ENCODE measurements at places on chromosomes 6 and 20.
A peak's percentile ranks its signal among the peaks of the same experiment; 100 is the strongest.

DNA sequence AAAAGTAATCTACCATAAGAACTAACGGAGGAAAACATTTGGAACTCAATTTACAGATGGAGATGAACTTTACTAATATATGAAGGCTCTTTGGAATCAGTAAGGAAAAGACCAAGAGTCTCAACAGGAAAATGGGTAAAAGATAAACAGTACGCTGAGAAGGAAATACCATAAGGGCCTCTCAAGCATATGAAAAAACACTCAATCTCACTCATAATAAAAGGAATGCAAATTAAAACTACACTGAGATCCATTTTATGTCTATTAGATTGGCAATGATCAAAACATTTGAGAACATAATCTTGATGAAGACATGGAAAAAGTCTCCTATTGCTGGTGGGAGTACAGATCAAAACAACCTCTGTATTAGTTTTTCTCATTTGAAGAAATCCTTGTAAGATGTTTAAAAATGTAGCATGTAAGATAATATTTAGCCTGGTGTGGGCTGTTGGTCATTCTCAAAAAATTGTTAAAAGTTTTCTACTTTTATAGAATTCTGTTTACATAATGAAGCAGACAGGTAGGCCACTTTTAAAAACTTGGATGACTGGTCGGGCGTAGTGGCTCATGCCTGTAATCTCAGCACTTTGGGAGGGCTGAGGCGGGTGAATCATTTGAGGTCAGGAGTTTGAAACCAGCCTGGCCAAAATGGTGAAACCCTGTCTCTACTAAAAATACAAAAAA, 14.5 kb downstream of the REV3L start:
- no peak for DNase-seq

DNA sequence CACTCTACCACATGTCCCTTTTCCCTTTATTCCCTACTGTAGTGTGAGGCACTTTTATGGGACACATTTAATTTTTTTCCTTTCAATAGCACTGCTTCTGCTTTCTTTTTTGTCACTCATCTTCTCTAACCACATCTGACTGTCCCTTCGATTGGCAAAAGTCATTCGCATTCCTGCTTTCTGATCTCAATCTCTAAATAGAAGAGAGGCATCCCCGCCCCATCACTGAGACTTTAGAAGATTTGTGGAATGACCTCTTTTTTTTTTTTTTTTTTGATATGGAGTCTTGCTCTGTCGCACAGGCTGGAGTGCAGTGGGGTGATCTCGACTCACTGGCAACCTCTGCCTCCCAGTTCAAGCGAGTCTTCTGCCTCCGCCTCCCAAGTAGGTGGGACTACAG, 9.1 kb downstream of the ZNF292 start:
- no peak for DNase-seq

GRCh38 chr20:62832212-62832922, 15.5 kb downstream of the COL9A3 start:
- DNase-seq, result peak; percentile 91

GRCh38 chr6:50966532-50966931, 147.9 kb downstream of the TFAP2B start:
- DNase-seq, result no peak

DNA sequence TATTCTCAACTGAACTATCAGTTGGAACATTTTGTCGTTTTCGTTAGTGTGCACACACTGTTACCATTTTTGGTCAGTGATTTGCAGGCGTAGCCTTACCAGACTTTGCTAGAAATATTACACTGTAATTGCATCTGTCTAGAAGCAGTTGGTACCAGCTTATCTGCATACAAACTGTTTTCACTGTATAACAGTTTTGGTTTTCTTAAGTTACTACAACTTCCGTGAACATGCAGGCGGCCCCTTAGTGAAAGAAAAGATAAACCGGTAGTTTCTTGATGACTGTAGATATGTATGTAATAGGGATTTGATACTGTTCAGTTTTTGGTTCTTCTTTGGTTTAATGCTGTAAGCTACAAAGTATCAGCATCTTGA, 1.3 kb downstream of the DSTN start:
- no peak for DNase-seq

- no peak for DNase-seq
These were observed 56.9 kb downstream of the PHACTR2 start for GRCh38 chr6:143734641-143735063.

GRCh38 chr20:33645072-33645358, 17.1 kb upstream of the C20orf144 start:
- DNase-seq, result no peak

DNA sequence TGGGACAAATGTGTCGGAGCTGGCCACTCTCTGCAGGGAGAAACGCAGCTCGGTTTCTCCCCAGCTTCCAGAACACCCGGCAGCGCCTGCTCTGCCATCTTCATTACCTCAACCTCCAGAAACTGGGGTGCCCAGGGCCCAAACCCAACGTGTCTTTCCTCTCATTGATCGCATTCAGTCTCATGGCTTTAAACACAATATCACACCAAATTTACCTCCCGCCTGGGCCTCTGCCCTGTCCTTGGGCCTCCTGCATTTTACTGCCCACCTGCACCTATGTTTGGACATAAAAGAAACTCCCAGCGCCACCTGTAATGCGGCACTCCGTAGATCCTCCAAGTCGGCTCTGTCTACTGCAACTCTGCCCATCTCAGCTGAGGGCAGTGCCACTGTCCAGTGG, 22.2 kb downstream of the SERPINB6 start:
- DNase-seq, result no peak

DNA sequence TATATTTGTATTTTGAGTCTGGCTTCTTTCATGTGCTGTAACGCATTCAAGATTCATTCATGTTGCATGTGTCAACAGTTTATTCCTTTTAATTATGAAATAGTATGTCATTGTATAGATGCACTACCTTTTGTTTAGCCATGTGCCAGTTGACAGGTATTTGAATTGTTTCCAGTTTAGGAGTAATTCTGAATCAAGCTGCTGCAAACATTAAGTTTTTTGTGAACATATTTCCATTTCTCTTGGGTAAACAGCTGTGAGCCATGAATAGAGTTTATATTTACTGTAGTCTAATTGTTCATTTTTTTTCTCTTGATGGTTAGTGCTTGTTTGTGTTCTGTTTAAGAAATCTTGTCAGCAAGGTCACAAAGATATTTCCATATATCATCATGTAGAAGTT, 142.4 kb upstream of the RIPOR2 start:
- no peak for DNase-seq

GRCh38 chr6:130788954-130789353, 38.3 kb upstream of the SMLR1 start:
- DNase-seq, result no peak

- no peak for DNase-seq
These were observed 107.6 kb downstream of the JAG1 start for GRCh38 chr20:10565922-10566897.

DNA sequence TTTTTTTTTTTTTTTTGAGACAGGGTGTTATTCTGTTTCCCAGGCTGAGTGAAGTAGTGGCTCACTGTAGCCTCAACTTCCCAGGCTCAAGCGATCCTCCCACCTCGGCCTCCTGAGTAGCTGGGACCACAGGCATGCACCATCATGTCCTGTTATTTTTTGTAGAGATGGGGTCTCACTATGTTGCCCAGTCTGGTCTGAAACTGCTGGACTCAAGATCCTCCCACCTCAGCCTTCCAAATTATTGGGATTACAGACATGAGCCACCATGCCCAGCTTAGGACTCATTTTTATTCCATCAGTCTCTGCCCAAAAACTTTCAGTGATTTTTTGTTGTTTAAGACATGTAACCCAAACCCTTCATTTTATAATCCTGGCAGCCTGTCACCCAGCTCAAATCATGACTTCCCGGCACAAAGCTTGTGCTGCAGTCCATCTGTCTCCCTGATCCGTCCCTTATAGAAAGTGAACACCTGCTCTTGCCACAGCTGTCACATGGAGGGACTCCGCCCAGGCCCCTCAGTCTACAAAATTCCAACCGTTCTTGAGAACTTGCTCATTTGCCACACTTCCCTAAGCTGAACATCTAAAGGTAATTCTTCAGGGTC, 183.9 kb upstream of the JARID2 start:
- DNase-seq, result peak; percentile 64

DNA sequence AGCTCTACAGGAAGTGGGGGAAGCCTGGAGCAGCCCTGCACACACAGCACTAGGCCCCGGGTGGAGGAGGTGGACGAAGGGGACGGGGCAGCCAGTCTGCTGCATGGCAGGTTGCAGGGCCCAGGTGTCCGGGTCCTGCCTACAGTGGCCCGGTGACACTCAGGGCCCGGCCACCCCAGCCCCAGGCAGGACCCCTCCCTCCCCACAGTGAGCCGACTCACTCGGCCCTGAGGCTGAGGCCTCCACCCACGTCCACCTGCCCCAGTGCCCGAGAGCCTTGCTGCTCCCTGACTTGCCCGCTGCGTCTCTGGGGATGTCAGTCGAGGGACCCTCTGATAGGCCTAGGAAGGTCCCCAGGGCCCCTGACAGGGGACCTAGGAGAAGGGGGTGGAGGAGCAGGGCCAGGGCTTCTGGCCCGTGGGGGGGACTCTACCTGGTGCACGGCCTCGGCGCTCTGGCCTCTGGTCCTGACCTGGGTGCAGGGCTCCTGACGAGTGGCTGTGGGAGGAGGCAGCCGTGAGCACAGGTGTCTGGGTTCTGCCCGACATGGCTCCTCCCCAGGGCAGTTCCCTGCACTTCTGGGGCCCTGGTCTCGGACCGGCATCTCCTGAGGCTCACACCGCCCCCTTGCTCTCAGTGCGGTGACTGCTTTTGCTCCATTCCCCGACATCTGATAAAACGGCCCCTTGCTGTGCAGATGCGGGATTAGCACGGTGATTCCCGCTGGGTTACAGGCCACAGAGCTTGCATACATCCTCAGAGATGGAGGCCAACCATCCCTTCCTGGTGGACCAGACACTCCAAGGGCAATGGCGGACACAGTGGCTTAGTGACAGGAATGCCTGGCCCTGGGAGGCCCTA, 20.1 kb downstream of the FRMD1 start:
- no peak for DNase-seq

- DNase-seq, result no peak
These were observed 42.7 kb downstream of the ANKRD6 start for GRCh38 chr6:89475634-89476033.

DNA sequence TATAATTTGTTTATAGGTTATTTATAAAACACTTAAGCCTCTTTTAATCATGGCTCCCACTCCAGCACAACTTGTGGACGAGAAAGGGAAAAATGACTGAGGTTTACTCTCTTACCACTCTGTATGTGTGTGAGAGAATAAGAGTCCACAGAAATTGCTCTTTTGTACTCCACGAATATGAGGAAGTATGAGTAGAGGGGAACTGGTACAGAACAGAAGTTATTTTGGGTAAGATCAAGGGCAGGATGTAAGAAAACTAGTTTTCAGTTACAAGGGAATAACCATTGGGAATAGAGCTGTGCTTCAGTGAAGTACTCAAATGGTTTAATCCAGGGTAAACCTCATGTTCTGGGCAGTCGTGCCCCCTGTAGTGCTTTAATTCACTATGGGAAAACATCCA, 72.6 kb downstream of the REV3L start:
- DNase-seq, result no peak

GRCh38 chr6:164258421-164258820, 843.9 kb downstream of the QKI start:
- DNase-seq, result no peak

GRCh38 chr6:43405354-43405753, 22.0 kb upstream of the ABCC10 start:
- DNase-seq, result no peak

GRCh38 chr6:55176958-55177357, 2.6 kb downstream of the HCRTR2 start:
- DNase-seq, result no peak

GRCh38 chr6:134584847-134585516, 267.1 kb upstream of the SGK1 start:
- no peak for DNase-seq

DNA sequence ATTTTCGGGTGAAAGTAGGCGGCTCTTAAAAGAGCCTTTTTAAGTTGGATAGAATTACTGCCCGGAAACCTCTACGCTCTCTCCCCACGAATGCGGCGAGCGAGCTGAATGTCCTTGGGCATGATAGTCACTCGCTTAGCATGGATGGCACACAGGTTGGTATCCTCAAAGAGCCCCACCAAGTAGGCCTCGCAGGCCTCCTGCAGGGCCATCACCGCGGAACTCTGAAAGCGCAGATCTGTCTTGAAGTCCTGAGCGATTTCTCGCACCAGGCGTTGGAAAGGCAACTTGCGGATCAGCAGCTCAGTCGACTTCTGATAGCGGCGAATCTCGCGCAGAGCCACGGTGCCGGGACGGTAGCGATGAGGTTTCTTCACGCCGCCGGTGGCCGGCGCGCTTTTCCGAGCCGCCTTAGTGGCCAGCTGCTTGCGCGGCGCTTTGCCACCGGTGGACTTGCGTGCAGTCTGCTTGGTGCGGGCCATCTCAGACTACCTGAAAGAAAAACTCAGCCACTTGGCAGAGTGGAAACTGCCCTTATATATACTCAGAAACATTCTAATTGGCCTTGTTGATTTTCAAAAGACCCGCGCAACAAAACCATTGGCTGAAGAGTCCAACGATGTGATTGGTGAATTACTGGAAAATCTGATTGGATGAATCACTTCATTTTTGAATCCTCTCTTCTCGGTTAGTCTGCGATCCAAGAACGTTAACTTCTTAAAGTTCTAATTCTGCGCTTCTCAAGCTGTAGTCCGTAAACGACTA, 93.9 kb upstream of the BTN3A2 start:
- no peak for DNase-seq

DNA sequence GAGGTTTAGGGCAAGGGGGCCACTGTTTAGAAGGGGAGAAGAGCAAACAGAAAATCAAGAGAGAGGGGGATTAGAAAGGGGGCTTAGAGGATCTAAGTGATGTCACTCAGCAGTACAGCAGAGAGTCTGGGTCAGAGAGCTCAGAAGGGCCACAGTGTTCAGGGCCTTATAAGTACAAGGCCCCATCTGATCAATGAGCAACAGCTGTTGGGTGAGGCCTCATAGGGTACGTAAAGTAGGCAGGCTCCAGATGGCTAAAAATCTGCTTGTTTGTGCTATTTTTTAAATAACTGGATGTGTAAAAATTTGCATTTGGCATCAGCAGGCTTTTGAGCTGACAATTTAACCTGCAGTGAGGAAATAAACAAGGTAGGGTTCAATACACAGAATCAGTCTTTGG, 149.8 kb downstream of the SH3BGRL2 start:
- DNase-seq, result peak; percentile 34

DNA sequence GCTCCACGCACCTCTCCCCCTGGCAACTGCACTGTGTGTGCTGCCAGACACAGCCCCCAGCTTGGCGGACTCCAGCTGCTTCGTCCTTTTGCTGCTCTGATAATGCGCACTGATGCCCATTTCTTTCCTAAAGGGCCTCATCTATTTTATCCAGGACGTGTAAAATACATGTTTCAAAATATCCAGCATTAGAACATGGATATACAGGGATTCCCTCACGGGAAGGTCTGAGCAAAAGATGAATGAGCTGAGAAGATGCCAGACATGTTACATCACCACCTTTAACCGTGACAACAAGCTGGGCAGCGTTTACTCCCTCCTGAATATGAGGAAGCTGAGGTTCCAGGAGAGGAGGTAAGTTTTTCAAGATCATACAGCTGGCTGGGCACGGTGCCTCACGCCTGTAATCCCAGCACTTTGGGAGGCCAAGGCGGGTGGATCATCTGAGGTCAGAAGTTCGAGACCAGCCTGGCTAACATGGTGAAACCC, 32.8 kb downstream of the TNXB start:
- DNase-seq, result no peak
